ENCODE measurements at places on chromosomes 3 and 15. TPM values are rescaled to one million over a fixed set of nuclear protein-coding genes. Genes with fewer than 3 reads are reported as not detected.
A peak's percentile ranks its signal among the peaks of the same experiment; 100 is the strongest.

- no peak for DNase-seq
These were observed 24.8 kb upstream of the CMTM7 start for GRCh38 chr3:32366638-32367397.

DNA sequence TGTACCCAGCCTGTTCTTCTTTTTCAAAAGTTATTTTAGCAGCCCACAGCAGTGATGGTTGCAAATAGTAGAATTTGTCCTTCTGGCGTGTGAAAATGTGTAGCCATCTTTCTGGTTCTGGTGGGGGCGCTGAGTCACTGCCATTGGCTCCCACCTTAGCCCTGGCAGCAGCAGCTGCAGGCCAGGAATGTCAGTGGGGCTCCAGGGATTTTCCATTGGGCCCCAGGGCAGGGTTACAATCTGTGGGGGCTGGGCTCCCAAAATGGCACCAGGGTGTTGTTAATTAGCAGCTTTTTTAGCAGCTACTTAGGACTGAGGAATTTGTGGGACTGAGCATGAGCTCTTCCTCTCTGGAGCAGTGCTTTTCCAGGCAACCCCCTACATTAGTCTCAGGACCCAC lies 38.9 kb downstream of the TOPAZ1 start:
- no peak for DNase-seq

DNA sequence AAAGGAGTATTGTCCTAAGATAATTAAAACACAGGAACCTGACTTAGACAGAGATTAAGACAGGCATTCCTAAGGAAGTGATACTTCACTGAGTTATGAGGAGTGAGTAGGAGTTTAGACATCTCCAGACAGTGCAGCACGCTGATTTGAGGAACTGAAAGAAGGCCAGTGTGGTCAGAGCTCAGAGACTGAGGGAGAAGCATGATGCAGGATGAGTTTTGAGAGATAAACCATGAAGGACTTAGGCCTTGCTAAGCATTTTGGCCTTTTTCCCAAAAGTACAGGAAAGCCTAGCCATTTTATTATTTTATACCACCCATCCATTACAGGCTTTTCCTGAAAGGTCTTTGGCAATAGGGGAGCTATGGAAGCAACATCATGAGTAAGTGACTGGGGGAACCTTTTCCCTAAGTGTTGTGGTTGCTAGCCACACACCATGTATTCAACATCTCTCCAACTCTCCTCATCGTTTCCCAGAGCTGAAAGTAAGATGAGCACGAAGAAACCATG lies 375.6 kb upstream of the TPRG1 start:
- DNase-seq: peak; percentile 43

DNA sequence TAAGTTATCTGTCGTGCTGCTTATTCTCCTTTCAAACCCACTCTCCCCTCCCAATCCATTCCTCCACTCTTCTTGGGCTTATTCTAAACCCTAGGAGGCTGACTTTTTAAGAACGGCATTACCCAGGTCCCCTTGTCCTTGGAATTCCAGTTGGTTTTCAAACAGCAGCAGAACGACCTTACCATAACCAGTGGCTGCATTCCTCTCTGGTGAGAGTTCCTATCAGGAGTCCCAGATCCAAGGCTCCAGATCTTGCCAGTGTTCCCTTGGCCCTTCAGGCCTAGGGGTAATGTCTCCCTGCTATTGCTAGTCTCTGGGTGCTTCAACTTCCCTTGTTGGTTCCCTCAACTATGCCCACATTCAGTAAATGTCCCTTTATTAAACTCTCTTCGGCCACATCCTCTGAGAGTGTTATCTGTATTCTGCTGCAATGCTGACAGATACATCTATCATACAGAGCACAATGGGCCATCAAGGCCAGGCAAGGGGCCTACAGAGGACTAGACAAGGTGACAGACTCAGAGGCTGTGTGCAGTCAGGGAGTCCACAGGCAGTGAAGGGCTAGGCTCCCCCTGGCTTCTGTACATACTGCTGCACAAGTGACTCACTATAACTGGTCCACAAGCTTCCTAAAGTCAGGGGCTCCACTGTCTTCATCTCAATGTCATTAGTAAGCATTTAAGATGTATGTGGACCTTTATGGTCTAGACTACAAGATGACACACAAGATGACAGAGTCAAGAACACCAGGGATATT lies 10.1 kb downstream of the LYSMD2 start:
- DNase-seq: no peak

OSBPL10 gene
- 18.2 TPM for polyA plus RNA-seq

NR2E3 gene
- 0.36 TPM for polyA plus RNA-seq

GOLGA6A gene
- not detected for polyA plus RNA-seq

DNA sequence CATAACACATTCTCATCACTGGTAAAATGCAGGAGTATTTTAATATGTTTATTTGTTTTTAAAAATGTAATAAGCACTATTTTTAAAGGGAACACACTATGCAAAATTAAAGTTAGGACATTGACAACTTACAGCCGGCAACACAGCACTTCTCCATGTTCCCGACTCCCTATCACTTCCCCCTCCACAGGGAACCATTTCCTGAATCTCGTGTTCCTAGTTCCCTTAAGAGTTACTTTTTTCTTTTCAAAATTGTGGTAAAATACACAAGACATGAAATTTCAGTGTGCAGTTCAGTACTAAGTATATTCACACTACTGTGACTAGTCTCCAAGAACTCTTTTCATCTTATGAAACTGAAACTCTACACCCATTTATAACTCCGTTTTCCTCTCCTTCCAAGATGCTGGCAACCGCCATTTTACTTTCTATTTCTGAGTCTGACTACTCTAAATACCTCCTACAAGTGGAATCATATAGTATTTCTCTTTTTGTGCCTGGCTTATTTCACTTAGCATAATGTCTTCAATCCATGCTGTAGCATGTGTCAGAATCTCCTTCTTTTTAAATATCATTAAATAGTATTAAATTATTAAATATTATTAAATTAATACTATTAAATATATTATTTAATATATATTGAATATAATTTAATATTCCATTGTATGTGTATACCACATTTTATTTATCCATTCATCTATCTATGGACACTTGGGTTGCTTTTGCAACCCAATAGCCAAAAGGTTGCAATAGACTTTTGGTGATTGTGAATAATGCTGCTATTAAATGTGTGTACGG lies 25.9 kb upstream of the UBE2Q2 start:
- DNase-seq: no peak

- DNase-seq: no peak
These were observed 25.4 kb downstream of the PXK start for GRCh38 chr3:58358092-58358491.

GRCh38 chr3:153957421-153957820 lies 163.8 kb upstream of the ARHGEF26 start:
- no peak for DNase-seq

- DNase-seq: no peak
These were observed 2.2 kb upstream of the INTS14 start for GRCh38 chr15:65612949-65613744.

CFAP161 gene
- 0.81 TPM for polyA plus RNA-seq

SNTN gene
- not detected for polyA plus RNA-seq

DNA sequence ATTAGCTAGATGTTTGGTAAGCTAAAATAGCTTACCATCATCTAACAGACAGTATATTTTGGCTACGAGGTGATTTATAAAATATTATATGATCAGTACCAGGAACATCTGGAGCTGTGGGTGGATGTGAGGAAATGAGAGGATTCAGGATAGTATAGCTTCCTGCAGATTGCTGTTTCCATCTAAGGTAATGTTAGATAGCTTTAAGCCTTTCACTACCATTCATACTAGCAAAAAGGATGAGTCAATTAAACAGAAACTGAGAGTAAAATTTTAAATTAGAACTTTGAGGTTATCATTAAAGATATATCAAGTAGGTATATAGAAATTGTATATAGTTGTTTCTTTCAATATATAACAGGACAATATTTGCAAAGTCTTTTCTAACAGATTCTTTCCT lies 8.0 kb downstream of the ZBTB20 start:
- DNase-seq: no peak

DNA sequence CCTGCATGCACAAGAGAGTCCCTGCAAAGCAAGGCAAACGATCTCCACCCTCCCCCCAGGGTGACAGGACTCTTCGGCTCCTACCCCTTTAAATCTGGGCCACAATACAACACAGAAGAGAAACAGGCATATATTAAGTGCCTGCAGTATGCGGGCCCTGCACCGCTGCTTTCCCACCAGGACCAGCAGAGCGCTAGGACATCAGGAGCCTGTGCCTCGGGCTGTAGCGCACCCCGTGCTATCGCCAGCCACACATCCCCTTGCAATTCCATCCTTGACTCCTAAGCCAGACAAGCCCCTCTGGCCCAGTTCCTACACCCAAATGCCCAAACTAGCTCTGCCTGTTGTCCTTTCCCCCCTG lies 4.1 kb downstream of the GALNT15 start:
- DNase-seq: no peak

KY gene
- 0.21 TPM for polyA plus RNA-seq

C3orf52 gene
- polyA plus RNA-seq: 9.3 TPM

DNA sequence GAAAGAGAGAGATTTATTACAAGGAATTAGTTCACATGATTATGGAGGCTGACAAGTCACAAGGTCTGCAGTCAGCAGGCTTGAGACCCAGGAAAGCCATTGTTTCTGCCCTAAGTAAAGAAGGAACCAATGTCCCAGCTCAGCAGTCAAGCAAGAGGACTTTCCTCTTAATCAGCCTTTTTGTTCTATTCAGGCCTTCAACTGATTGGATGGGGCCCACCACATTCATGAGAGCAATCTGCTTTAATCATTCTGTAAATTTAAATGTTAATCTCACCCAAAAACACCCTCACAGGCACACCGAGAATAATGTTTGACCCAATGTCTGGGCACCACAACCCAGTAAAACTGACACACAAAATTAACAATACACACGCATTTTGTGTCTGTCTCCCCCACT lies 64.3 kb downstream of the TRIM42 start:
- no peak for DNase-seq

SLC22A13 gene
- not detected for polyA plus RNA-seq

DNA sequence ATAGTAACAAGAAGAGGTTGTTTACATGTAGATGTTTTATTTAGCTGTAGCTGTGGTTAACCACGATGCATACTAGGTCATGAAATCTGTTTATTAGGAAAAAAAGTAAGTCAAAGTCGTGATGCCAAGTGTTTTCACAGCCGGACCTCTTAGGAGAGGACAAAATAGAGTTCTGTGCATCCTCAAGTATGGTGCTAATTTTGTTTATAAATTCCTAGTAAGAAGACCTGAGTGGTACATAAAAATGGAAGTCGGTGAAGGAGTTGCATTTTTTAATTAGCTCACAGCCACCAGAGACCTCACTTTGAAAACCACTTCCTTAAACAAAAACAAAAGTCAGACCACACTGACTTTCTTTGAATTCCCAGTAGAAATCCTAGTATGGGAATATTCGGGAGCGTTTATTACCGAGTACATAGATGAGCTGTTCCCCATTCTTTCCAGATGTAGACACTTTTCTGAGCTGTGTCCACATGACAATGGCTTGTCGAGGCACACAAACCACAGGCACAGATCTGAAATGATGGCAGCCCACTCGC lies 143.6 kb upstream of the UBE2E1 start:
- no peak for DNase-seq

DNA sequence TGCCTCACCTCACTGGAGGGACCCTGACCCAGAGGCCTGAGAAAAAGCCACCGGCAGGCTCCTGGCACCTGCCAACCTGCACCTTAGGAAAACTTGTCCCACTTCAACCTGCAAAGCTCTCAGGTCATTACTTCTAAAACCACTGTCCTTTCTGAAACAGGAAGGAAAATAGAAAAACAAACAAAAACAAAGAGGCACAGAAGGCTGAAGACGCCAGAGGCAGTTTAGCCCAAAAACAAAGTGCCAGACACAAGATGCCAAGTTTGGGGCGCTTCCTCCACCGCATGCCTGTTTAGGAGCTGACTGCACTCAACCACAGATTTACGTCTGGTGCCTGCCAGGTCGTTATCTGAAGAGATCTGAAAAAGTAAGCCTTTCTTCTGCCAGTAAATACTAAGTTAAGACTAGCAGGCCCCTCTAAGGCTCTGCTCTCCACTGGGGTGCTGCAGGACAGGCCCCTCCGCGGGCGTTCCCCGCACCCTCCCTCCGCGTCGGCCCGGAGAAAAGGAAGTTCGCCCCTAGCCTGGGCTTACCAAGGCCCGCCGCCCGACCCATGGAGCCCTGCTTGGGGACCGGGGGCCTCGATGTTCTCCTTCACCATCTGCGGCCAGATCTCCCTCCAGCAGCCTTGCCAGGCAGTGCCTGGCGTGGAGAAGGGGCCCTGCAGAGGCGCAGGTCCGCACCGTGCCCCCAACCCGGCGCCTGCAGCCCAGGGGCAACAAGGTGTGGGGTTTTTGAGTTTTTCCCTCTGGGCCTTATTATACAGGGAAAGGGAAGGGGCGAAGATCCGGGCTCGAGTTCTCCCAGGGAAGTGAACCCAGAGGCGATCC lies 1.3 kb downstream of the GOLGA8A start:
- no peak for DNase-seq

GRCh38 chr3:164390046-164390445 lies 688.2 kb downstream of the SI start:
- DNase-seq: no peak

DNA sequence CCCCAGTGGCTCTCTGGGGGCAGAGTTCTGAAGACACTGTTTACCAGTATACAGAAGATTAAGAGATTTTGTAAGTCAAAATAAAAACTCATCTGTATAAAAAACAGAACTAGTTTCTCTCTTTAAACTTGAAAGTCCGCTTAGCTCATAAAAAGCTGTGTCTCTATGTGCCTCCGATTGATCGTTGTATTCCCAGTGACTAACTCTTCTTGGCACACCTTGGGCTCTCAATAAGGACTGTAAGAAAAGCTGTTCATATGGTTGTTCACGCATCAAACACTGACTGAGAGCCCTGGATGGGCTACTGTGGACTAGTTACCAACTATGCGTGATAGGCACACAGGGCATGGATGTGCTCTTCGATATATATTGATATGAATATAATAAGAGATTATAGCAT lies 107.9 kb downstream of the P3H2 start:
- peak; percentile 15 for DNase-seq

- DNase-seq: no peak
These were observed 65.6 kb upstream of the PRICKLE2 start for GRCh38 chr3:64290864-64291263.

PAQR5 gene
- polyA plus RNA-seq: 4.7 TPM

ECT2 gene
- 9.3 TPM for polyA plus RNA-seq

- DNase-seq: no peak
These were observed 703.8 kb upstream of the NR2F2 start for GRCh38 chr15:95626501-95627361.

DNA sequence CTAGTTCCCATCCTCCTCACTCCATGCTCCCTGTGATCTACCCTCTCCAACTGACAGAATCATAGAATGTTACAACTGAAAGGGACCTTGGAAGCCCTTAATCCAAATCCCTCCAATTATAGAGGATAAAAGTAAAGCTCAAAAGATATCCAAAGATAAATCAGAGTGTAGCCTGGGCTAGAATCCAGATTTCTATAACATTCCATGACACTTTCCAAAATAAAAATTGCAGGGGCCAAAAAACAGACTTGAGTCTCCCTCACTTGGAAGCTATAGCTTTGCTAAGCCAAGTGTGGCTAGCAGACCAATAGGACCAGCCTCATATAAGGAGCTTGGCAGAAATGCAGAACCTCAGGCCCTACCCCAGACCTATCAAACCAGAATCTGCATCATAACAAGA lies 148.1 kb downstream of the NTRK3 start:
- DNase-seq: no peak

CAMKV gene
- polyA plus RNA-seq: 2.7 TPM
